ENCODE measurements at places on chromosomes 3 and 15.

GRCh38 chr3:143658861-143659260 lies 189.4 kb downstream of the SLC9A9 start:
- DNase-seq = no peak

DNA sequence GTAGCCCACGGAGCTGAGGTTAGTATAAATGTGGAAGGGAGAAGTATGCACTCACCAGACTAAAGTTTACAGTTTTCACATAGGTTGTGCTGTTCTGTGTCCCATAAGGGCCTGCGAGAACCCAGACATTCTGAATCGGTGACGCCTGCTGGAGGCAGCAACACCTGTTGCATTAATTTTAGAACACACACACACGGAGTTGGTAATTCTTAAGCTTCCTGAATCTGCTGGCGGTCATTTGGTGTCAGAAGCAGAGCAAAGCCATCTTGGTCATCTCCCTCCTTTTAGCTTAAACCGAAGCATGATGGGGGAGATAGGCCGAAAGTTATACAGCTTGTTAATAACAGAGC lies 41.1 kb upstream of the AP3B2 start:
- DNase-seq = no peak

DNA sequence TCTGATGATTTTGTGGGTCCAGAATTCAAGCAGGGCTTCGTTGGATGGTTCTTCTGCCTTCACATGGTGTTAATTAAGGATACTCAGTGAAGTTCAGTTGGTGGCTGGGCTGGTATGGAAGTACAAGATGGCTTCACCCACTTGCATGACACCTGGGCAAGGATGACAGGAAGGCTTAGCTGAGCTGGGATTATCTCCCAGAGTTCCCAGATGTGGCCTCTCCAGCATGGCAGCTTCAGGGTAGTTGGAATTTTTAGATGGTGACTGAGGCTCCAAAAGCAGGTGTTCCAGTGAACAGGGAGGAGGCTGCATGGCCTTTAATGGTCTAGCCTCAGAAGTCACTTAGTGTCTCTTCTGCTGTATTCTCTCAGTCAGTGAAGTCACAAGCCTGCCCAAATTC lies 135.5 kb downstream of the THRB start:
- no peak for DNase-seq

DNA sequence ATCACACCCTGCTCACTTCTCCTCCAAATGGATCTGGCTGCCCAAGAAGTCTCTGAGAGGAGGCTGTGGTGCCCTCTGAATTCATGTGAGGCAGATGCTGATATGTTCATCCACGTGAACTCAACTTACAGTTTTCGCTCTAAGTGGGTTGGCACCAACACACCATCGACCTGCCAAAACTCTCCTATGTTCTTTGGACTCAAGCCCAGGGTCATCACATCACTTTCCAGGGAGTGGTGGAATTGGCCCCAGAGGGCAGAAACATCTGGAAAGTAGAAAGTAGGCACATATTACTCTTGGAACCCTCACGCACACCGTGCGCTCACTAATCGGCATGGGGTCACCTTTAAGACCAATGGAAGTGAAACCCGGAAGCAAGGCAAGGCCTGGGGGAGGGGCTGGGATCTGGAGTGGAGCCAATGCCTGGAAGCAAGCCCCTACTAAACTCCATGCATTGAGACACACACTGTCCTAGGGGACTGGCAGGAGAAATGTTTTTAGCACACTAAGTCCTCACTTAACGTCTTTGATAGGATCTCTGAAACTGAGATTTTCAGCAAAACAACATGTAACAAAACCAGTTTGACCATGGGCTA lies 41.4 kb downstream of the SSUH2 start:
- no peak for DNase-seq

DNA sequence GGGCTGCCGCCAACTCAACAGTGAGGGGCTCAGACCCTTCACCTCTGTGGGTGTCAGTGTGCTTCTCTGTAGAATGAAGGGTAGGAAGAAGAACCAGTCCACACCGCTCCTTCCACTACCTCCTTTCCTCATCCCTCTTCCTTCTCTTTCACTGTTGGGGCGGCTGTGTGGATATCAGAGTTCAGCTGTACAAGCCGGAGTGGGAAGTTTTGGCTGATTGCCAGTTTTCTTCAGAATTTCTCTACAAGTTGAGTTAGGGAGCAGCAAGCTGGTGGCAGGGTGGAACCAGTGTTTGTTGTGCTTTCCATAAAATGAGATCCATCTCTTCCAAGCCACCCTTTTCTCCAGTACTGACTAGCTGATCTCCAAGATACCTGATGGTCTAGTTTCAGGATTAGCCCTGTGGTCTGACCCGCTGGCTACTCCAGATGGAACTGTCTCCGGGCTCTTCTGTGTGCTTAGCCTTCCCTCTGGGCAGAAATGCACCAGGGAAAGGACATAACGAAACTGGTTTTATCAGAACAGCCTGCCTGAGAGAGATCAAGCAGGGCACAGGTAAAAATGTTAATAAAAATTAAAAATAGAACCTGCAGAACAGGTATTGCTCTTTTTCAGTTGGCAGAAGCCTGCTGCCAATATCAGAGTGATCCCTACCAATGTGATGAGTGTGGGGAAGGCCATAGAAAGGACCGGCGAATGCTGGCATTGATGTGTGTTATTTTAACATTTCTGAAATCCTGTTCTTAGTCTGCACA lies 169.9 kb upstream of the TSC22D2 start:
- no peak for DNase-seq
